Transverse colon (tissue), 4 donors: ENCODE measurements at places on chromosomes 4 and X. TPM values are rescaled to one million over a fixed set of nuclear protein-coding genes. Genes with fewer than 3 reads are reported as not detected.

USP51 gene
- 0.68 TPM for total RNA-seq

EIF2S3 gene
- total RNA-seq, result 93.5 TPM

CLOCK gene
- 19.5 TPM for total RNA-seq

SMARCAD1 gene
- 22.2 TPM for total RNA-seq

CT45A3 gene
- not detected for total RNA-seq

IL1RAPL1 gene
- total RNA-seq, result not detected

GAGE12F gene
- total RNA-seq, result not detected

NR3C2 gene
- 147 TPM for total RNA-seq

NIPAL1 gene
- total RNA-seq, result 44.0 TPM

MAPK10 gene
- total RNA-seq, result 50.0 TPM

PDE5A gene
- total RNA-seq, result 52.2 TPM

ZNF185 gene
- total RNA-seq, result 0.40 TPM

GPR50 gene
- not detected for total RNA-seq

HOPX gene
- total RNA-seq, result 6.6 TPM

DDX60 gene
- total RNA-seq, result 32.5 TPM

GIMD1 gene
- not detected for total RNA-seq
